Uterus (tissue), 4 donors: ENCODE measurements at places on chromosomes 7 and 10. TPM values are rescaled to one million over a fixed set of nuclear protein-coding genes. Genes with fewer than 3 reads are reported as not detected.

GRCh38 chr7:5270788-5271187 is 12.0 kb upstream of the SLC29A4 start:
- DNase-seq, result no peak

DNA sequence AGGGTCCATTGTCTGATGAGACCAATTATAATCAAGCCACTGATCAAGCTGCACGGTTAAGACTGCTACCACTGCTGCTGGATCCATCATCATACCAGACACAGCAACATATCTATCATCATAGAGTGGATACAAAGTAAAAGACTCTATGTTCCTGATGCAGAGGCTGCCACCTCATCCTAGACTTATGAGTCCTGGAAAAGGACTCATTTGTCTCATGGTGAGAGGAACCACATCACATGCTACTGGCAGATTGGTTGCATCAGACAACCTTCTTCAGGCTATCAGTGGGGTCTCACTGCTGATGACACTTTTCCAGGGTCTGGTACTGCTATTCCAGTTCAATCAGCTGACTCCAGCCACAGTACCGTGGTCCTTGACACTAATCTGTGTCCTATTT is 79.0 kb downstream of the ABI1 start:
- DNase-seq, result no peak

- DNase-seq, result no peak
Measured at GRCh38 chr7:105015390-105015965, 1.5 kb downstream of the KMT2E start.

GRCh38 chr7:19675816-19676215 is 33.0 kb downstream of the POLR1F start:
- no peak for DNase-seq

The SFRP4 gene
- 81.9 TPM for total RNA-seq

The LRRC61 gene
- total RNA-seq, result 13.8 TPM
